ENCODE measurements at places on chromosomes 3 and 15. TPM values are rescaled to one million over a fixed set of nuclear protein-coding genes. Genes with fewer than 3 reads are reported as not detected.

- peak; percentile 82 for DNase-seq
These were observed 613 bp downstream of the ATP1B3 start for GRCh38 chr3:141876891-141877621.

DNA sequence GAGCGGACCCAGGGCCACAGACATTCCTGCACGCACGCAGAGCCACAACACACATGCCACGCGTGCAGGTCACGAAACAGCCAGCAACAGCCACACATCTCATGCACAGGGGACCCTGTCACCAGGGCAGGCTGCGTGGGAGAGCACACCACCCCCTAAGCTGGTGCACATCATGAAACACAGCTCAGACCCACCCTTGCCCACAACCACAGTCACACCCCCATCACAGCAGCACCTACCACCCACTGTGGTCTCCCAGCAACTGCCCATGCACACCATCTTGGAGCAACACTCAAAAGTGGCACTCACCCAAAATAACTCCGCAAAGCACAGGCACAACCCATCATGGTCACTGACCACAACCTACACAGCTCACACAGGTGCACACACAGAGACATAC, 75.7 kb downstream of the OCA2 start:
- DNase-seq = no peak

DNA sequence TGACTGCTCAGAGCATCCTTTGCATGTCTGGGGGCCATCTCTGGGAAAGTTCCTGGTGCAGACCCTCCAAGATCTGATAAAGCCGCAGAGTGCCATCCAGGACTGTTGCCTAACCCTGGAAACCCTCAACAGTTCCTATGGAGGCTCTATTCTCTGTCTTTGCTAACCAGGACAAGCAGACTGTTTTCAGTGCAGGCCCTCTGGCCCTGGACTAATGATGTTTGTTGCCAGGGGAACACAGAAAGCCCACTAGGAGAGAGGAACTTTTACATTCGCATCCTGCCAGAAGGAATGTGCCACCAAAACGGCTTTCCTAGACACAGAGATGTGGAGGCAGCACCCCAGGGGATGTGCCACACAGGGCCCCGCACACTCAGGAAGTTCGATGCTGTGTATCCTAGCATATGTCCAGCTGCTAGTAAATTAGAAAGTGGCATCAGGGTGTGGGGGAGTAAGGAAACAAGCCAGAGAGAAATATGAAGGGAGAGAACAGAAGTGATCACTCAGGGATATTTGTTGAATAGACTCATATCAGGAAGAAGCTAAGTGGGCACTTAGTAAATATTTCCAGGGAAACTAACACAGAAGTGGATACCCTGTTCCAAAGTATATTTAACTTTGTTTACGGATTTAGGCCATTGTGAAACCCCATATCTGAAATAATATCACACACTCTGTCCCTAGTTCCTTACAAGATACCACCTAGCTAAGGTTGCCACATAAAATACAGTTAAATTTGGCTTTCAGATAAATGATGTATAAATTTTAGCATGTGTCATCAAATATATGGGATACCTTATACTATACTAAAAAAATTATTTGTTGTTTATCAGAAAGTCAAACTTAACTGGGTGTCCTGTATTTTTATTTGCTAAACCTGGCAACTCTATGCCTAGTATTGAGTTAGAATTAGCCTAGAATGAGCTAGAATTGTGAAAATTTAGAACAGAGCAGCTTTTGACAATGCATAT, 29.9 kb upstream of the TMOD3 start:
- no peak for DNase-seq

DCBLD2 gene
- total RNA-seq = 28.8 TPM

DUOX1 gene
- total RNA-seq = 0.62 TPM
